ENCODE measurements at places on chromosomes 11 and 22.

- DNase-seq: peak; percentile 25
Measured at GRCh38 chr11:8608652-8609051, 14.6 kb upstream of the STK33 start.

DNA sequence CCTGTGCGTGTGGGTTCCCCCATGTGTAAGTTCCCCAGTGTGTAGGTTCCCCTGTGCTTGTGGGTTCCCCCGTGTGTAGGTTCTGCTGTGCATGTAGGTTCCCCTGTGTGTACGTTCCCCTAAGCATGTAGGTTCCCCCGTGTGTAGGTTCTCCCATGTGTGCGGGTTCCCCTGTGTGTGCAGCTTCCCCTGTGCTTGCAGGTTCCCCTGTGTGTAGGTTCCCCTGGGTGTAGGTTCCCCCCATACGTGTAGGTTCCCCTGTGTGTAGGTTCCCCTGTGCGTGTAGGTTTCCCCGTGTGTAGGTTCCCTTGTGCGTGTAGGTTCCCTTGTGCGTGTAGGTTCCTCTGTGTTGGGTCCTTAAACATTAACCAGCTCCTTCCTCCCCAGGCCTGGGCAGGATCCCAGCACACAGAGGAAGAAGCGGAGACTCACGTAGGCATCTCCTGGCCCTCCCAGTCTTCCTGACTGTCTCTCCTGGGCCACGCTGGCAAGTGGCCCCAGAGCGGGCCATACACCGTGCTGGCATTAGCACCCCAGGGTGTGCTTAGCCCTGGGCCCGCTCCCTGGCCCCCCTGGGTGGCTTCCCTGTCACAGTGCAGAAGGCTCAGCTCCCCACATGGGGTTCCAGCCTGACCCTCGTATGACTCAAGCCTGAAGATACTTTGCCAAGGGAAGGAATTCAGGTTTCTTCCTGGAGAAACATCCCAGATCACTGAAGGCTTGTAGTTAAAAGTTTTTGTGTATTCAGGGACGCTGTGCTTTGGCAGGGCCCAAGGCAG is 2.8 kb upstream of the GRAMD4 start:
- no peak for DNase-seq

DNA sequence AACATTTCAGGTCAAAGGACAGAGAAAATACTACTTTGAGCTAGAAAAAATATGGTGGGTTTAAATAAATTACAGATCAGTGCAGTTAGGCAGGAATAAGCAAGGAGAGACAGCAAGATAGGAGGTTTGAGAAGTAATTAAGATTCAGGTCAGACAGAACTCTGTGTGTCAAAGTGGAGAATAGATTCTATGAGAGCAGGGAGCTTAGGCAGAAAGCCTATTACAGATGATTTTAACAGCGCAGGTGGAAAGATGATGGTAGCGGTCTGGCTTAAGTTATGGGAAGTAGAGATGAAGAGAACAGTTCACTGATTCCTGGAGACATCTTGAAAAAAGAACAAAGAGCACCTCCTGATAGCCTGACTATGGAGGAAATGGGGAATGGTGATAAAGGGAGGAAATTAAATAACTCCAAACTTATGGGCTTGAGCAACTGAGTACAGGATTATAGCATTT is 106.0 kb downstream of the APIP start:
- no peak for DNase-seq

DNA sequence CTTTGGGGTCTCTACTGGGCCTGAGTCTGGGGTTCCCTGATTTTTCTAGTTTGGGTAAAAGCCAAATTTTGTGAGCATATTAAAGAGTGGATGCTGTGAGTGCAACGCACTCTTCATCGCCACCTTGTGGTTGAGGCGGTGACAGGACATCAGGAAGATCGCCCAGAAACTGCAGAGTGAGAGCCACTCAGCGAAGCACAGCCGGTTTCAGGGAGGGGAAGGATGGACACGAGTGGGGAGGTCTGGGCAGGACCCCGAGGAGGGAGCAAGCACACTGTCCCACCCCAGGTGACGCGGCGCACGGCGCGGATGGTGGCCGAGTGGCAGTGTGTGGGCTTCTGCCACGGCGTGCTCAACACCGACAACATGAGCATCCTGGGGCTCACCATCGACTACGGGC is 9.1 kb downstream of the SELENOO start:
- DNase-seq: peak; percentile 68

DNA sequence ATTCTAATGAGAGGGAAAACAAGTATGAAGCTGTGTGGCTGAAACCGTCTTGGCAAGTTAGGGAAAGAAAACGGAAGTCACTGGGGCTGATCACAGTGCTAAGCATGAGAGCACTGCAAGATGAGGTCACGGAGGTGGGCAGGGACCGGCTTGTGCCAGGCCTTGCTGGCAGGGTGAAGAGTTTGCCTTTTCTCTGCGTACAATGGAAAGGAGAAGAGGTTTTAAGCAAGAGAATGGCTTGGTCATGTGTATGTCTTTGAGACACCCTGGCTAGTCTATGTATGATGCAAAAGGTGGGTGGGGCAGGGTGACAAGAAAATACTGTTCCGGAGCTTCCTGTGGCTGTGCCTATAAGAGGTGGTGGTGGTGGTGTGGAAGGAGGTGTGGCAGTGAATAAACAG is 567.9 kb downstream of the NTM start:
- peak; percentile 34 for DNase-seq

DNA sequence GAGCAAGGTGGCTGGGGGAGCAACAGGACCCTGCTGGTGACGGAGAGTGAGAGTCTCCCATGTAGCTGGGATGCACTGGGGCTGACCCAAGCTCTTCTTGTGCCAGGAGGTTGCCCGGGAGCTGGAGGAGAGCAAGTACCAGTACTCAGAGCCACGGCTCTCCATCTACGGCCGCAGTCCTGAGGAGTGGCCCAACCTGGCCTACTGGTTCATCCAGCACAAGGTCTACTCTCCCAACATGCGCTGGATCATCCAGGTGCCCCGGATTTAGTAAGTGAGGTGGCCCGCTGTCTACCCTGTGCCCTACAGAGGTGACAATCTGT is 40.4 kb downstream of the AMPD3 start:
- DNase-seq: no peak

- no peak for DNase-seq
Measured at GRCh38 chr11:31499576-31500178, 9.7 kb downstream of the IMMP1L start.

- DNase-seq: no peak
Measured at GRCh38 chr11:117980720-117981119, 5.5 kb upstream of the IL10RA start.

GRCh38 chr11:10263929-10264328 is 30.1 kb downstream of the SBF2 start:
- DNase-seq: peak; percentile 9

Measured in Daoy (cell line).